Naive thymus-derived CD4-positive, alpha-beta T cell (primary cell): ENCODE measurements at places on chromosomes 4 and X. TPM values are rescaled to one million over a fixed set of nuclear protein-coding genes. Genes with fewer than 3 reads are reported as not detected.

- H3K4me3 ChIP-seq, result no peak overlapping the region
These were observed 47.7 kb downstream of the DDX3X start for GRCh38 chrX:41381685-41382084.

XAGE2 gene
- total RNA-seq, result not detected in 2 replicates

GPM6B gene
- total RNA-seq, result not detected

DNA sequence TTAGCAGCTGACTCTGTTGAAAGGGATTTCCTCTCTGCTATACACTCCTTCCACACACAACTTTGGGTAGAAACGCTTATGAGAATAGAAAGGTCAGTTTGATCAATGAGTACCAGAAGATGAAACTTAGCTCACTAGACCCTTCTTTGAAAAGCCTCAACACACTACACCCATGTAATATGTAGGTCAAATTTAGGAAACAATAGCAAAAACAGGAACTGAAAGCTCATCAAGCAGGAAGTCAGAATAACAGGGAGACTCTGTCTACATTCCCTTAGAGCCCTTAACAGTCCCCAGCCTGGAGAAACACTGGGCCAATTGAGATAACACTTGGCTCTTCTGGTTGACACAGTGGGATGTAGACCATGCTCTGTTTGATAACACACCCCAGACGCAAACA is 30.7 kb downstream of the SRPX2 start:
- no peaks in the 10 kb centered on the region for H3K4me1 ChIP-seq
- H3K36me3 ChIP-seq, result no peaks in the 10 kb centered on the region
- H3K4me3 ChIP-seq, result no peak overlapping the region
- no peak for DNase-seq

GRCh38 chrX:7690842-7691241 is 152.1 kb upstream of the VCX start:
- H3K4me3 ChIP-seq, result no peak overlapping the region
- H3K27ac ChIP-seq, result no peak overlapping the region
- DNase-seq, result no peak
- no peaks in the 10 kb centered on the region for H3K36me3 ChIP-seq

DNA sequence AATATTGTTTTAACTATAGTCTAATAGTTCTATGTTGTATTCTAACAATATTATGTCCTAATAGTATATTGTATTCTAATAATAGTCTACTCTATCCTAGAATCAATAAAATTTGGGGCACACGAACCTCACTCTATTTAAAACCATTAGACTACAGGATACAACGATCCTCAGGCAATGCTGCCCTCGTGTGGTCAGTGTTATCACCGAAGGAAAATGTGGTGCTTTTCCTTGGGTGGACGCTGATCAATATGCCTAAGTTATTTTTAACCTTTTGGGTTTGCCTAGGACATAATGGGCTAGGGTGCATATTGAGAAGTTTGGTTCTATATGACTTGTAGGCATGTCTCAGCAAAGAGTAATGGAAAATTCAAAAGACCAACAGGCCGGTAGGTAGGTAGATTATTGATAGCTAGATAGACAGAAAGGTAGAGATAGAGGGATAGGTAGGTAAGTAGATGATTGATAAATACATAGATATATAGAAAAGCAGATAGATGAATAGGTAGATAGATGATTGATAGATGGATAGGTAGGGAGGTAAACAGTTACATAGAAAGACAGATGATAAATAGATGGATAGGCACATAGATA is 75.1 kb downstream of the PRKX start:
- no peak for DNase-seq
- no peak overlapping the region for H3K27ac ChIP-seq
- H3K4me1 ChIP-seq, result no peaks in the 10 kb centered on the region
- H3K27me3 ChIP-seq, result no peaks in the 10 kb centered on the region
- H3K36me3 ChIP-seq, result no peaks in the 10 kb centered on the region

DNA sequence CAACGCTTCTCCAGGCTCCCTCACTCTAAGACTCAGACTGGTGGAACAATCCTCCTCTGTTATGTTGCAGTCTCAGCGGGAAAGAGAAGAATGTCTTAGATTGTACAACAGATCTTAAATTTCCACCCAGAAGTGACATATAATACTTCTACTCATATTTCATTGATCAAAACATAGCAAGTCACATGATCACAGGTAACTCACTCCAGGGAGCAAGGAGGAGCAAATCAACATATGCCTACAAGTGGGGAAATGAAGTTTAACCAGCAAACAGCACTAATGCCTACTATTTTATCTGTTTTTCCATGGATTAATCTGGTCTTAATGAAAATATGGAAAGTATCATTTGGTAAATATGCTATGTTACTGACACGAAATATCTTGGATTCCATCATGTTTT is 819.8 kb downstream of the CCSER1 start:
- H3K4me3 ChIP-seq, result no peak overlapping the region
- DNase-seq, result no peak
- no peaks in the 10 kb centered on the region for H3K36me3 ChIP-seq

FHIP1A gene
- total RNA-seq, result 1.9 TPM

DNA sequence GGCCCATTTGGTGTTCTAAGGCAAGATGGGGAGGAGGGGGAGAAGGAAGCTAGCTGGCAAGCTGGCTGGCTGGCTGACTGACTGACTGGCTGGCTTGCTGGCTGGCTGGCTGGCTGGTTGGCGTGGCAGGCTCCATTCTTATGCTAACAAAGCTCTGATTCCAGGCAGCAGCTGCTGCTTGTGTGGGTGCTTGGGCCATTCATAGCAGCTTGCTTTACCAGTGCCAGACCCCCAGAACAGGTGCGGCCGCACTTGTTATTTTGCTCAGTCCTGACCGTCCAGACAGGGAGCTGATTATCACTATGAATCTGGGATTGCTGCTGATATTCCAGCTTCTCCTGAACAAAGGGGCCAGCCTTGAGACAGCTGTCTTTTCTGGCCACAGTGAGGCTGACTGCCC is 131.2 kb upstream of the PAK3 start:
- no peaks in the 10 kb centered on the region for H3K36me3 ChIP-seq
- no peaks in the 10 kb centered on the region for H3K27me3 ChIP-seq
- H3K4me1 ChIP-seq, result no peaks in the 10 kb centered on the region
- no peak overlapping the region for H3K4me3 ChIP-seq

MAGEA8 gene
- total RNA-seq, result not detected

- H3K4me3 ChIP-seq, result no peak overlapping the region
- no peaks in the 10 kb centered on the region for H3K36me3 ChIP-seq
- no peak for DNase-seq
- no peak overlapping the region for H3K27ac ChIP-seq
- H3K27me3 ChIP-seq, result no peaks in the 10 kb centered on the region
These were observed 108.0 kb upstream of the PDE5A start for GRCh38 chr4:119736559-119736958.

FAM241A gene
- 1.8 and 2.0 TPM in 2 replicates for total RNA-seq

DNA sequence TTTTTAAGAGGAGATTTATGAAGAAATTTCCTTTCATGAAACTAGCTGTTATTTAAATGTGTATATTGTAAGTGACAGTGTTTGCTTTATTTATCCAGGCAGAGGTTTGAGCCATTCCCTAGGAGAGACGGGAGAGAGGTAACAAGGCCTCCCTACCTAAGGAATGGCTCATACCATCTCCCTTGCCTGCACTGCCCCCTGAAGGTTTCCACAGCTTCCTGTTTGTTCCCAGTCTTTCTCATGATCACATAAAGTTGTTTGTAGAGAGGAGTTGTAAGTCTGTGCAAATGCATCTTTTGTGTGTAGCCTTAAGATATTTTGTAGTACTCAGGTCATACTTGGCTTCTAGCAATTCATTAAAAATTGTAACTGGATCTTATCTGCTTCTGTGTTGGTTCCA is 1504.5 kb upstream of the PCDH10 start:
- no peak for DNase-seq
- no peaks in the 10 kb centered on the region for H3K36me3 ChIP-seq
- H3K4me1 ChIP-seq, result no peaks in the 10 kb centered on the region
- no peak overlapping the region for H3K27ac ChIP-seq
- H3K4me3 ChIP-seq, result no peak overlapping the region

ITIH6 gene
- not detected for total RNA-seq

ZMAT1 gene
- 48.3 TPM for total RNA-seq

IL21 gene
- not detected for total RNA-seq

DNA sequence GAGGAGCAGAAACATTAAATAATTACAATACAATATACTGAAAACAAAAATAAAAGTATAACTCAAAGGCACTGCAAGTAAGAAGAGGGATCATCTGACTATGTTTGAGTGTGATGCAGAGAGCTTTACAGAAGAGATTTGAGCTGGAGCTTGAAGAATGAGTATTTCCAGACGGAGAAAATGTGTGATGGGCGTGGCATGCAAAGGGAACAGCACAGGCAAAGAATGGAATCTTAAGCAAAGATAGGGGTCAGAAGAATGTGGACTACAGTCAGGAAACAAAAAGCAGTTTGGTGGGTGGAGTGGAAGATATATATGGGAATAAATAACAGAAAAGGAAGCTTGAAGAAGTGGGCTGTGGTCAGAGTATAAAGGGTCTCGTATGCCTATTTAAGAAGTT is 45.5 kb downstream of the OPHN1 start:
- no peaks in the 10 kb centered on the region for H3K4me1 ChIP-seq
- H3K27me3 ChIP-seq, result no peaks in the 10 kb centered on the region
- no peak for DNase-seq

L1CAM gene
- total RNA-seq, result 1.1 TPM

GRCh38 chr4:26736621-26737020 is 124.0 kb upstream of the STIM2 start:
- no peak for DNase-seq
- no peaks in the 10 kb centered on the region for H3K27me3 ChIP-seq
- no peak overlapping the region for H3K27ac ChIP-seq
- H3K4me3 ChIP-seq, result no peak overlapping the region

MTMR8 gene
- total RNA-seq, result 9.2 TPM
